Activated CD4-positive, alpha-beta T cell treated with anti-CD3 and anti-CD28 coated beads for 4 hours (primary cell): ENCODE measurements at places on chromosomes 6 and 20.

- no peak for DNase-seq
Observed at GRCh38 chr6:72035966-72036365, 149.6 kb downstream of the RIMS1 start.

DNA sequence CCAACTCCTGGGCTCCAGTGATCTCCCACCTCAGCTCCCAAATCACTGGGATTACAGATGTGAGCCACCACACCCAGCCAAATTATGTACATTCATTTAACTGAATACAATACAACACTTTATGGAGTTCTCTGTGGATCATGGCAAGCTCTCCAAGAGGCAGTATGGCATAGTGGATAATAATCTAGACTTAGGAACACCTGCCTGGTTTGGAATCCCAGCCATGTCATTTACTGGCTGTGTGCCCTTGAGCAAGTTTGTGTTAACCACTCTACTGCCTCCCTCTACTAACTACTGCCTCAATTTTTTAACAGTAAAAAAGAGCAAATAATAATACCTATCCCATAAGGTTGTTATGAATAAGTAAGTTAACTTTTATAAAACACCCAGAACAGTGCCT, 1.9 kb upstream of the ETV7 start:
- no peak for DNase-seq

- no peak for DNase-seq
Observed at GRCh38 chr6:40822619-40823018, 216.4 kb downstream of the UNC5CL start.

GRCh38 chr6:4066029-4066755, 12.7 kb downstream of the FAM217A start:
- no peak for DNase-seq

DNA sequence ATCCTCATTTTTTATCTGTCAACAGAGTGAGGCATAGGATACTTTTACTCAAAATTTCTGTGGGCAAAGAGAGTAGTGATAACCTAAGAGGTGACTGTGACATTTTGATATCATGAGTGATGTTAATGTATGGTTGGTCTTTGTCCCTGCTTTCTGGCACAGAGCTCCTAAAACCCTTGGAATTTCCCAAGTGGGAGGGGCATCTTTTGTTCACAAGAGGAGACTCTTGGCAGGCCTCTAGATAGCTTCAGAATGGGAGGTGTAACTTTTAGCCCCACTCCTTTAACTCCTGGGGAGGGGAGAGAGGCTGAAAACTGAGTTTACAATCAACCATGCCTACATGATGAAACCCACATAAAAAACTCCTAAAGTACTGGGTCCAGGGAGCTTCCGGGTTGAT, 527.8 kb downstream of the RFPL4B start:
- no peak for DNase-seq

DNA sequence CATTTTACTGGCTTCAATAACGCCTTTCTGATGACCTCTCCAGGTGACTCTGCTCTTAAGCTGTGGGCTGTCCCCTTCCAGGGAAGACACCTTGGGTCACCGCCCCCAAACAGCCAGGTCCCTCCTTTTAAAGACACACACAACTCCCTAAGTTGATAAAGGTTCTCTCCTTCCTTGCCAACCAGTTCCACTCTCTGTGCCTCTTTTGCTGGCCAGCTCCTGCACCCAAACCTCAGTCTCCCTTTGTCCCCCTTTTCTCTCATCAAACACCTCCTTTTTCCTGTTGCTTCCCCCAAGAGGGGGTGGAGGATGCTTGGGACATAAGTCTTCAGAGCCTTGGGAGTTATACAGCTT, 1.0 kb downstream of the NCOA6 start:
- DNase-seq, result peak; percentile 80

DNA sequence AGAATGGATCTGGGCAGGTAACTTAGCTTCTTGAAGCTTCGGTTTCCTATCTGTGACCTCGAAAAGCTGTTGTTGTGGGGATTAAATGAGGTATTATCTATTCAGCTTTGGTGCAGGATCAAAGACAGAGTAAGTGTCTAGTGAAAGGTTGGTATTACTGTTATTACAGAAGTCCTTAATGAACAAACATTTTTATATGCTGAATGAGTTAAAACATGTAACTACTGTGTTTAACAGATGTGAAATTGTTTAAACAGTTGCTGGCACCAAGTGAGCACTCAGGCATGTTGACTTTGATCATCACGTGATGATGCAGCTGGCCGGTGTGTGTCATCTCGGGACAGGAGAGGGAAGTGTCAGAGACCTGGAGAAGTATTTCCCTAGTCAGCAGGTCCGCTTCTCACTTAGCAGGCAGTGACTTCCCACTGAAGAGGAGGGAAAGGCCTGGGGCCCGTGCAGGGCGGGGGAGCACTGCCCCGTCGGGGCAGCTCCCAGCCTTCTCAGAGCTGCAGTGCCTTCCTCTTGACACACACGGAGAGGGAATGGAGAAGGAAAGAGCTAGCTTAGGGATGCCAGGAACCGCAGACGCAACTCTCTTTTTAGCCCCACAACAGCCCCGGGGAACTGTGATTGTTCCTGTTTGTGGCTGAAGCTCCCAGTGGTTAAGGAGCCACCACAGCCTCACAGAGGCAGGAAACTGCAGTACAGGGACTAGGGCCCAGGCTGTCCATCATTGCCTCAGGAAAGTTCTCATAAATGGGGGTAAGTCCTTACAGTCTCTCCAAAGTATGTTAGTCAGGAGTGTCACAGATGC, 18.0 kb downstream of the TUBB2A start:
- no peak for DNase-seq

GRCh38 chr6:170445971-170446370, 107.1 kb downstream of the PSMB1 start:
- DNase-seq, result no peak

DNA sequence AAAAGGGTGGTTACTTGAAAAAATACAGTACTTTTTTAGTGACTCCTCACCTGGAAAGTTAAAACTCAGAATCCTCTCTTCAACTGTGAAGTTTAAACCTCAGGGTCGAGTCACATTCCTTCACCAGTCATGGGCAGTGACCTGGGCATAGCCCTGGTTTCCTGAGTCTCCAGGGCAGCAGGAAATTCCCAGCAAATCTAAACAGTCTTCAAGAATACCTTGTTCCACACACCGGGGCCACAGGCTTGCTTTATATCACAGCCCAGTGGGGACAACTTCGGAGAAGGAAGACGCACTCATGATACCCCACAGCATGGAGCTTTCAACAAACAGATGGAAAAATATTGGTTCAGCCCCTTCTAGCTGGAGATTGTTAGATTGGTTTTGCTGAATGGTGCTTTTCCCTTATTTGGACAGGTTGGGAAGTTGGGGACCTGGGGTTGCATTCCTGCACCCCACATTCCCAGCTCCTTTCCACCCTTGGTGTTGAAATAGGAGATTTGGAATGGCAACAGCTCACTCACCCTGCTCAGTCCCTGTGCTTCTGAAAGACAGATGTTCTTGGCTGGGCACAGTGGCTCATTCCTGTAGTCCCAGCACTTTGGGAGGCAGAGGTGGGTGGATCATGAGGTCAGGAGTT, 113.0 kb upstream of the TMEM170B start:
- no peak for DNase-seq

GRCh38 chr6:25007269-25007699, 71.5 kb upstream of the RIPOR2 start:
- peak; percentile 37 for DNase-seq

DNA sequence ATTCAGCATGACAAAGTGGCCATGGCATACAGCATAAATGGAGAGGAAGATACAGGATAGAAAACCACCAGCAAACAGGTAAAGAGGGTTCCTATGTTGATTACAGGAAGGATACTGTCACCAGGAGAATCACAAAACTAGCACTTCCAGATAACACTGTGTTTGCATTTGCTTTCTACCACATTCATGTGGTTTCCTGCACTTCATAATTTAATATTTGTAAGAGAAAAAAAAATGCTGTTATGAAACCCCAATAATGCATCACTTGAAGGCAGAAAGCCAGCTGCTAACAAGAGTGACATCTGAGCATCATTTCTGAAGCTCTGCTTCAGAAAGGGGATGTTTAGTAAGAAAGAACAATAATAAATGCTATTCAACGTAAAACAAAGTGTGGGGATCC, 106.6 kb downstream of the ATXN1 start:
- DNase-seq, result no peak

GRCh38 chr6:2688401-2689064, 62.2 kb downstream of the MYLK4 start:
- DNase-seq, result no peak

DNA sequence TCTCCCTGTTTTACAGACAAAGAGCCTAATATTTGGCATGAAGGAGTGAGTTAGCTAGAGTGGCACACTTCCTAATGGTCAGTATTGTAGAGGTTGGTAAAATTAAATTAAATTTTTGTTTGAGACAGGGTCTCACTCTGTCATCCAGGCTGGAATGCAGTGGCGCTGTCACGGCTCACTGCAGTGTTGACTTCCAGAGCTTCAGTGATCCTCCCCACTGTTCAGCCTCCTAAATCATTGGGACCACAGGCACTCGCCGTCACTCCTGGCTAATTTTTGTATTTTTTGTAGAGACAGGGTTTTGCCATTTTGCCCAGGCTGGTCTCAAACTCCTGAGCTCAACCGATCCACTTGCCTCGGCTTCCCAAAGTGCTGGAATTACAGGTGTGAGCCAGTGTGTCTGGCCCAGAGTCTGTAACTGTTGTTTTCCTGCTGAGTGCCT, 70.9 kb downstream of the SCAND1 start:
- no peak for DNase-seq

GRCh38 chr6:170248111-170248805, 42.6 kb downstream of the DLL1 start:
- DNase-seq, result no peak
